ENCODE measurements at places on chromosomes 3 and 15.

- no peaks in the 10 kb centered on the region for H3K27me3 ChIP-seq
- H3K4me3 ChIP-seq = no peak overlapping the region
- H3K27ac ChIP-seq = peak overlapping the region; percentile 87
- peaks cover 64% of the 10 kb centered on the region for H3K36me3 ChIP-seq
- DNase-seq = no peak
These were observed 1.5 kb upstream of the GPX1 start for GRCh38 chr3:49359623-49360022.

GRCh38 chr15:28178290-28178689 is 79.2 kb upstream of the OCA2 start:
- no peak overlapping the region for H3K4me3 ChIP-seq
- peaks cover 53% of the 10 kb centered on the region for H3K36me3 ChIP-seq
- no peak for DNase-seq
- peaks cover 7% of the 10 kb centered on the region for H3K4me1 ChIP-seq
- H3K27ac ChIP-seq = no peak overlapping the region

DNA sequence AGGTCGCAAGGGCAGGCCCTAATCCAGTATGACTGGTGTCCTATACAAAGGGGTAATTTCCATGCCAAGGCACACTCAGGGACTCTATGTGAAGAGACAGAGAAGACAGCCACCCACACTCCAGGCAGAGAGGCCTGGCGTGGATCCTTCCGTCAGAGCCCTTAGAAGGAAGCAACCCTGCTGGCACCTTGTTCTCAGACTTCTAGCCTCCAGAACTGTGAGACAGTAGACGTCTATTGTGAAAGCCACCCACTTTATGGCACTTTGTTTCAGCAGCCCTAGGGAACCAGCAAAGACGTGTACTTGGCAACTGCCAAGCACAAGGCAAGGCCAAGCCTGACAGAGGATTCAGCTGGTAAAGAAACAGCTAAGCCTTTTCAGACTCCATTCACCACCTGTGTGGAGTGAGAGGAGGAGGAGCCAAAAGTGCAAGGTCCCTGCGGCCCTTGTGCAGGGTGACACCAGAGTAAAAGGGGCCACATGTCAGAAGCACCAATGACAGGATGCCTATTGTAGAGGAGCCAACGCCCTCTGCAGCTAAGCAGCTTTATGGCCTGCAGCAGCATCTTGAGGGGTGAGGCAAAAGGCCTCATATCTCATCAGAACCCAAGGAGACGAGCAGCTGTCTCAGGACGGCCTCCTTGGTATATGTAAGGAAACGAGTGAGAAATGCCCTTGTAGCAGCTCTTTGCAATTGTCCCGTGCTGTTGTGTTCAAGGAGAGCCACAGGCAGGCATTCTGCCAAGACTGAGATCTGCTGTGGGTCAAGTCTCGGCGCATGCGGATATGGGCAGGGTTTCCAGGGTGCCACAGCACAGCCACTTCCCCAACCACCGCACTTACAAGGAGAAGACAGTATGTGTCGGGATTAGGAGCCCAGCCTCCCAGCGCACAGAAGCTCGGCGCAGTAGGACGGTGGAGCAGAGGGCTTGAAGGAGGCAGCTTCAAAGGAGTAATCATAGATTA is 121.5 kb upstream of the LIPC start:
- no peak overlapping the region for H3K4me3 ChIP-seq
- no peaks in the 10 kb centered on the region for H3K36me3 ChIP-seq

DNA sequence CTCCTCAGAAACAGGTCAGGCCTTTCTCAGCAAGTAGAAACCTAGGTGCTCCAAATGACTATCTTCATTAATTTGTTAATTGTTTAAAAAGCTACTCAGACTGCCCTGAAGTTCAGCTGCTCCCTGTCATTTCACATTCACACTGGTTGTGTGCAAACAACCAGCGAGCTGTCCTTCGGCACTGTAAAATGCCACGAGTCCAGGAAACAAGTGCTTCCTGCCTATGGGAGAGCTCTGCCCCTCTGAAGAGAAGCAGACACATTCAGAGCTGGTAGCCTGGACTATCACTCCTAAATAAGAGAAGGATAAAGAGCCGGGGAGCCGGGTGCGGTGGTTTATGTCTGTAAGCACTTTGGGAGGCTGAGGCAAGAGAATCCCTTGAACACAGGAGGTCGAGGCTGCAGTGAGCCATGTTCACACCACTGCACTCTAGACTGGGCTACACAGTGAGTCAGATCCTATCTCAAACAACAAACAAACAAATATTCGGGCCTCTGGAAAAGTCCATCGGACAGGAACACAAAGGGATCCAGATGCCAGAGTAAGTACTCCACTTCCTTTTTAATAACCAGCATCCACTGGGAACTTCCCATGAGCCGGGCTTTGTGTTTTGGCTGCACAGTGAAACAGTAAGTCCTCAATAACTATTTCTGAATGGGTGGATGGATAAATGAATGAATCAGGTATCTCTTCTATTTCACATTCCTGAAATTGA is 114.4 kb upstream of the WNT5A start:
- H3K4me1 ChIP-seq = no peaks in the 10 kb centered on the region
- H3K36me3 ChIP-seq = no peaks in the 10 kb centered on the region
- no peak for DNase-seq
- H3K27ac ChIP-seq = no peak overlapping the region

GRCh38 chr15:63587527-63587926 is 9.7 kb upstream of the FBXL22 start:
- no peak overlapping the region for H3K27ac ChIP-seq
- DNase-seq = no peak
- no peaks in the 10 kb centered on the region for H3K4me1 ChIP-seq
- H3K36me3 ChIP-seq = peaks cover 38% of the 10 kb centered on the region

DNA sequence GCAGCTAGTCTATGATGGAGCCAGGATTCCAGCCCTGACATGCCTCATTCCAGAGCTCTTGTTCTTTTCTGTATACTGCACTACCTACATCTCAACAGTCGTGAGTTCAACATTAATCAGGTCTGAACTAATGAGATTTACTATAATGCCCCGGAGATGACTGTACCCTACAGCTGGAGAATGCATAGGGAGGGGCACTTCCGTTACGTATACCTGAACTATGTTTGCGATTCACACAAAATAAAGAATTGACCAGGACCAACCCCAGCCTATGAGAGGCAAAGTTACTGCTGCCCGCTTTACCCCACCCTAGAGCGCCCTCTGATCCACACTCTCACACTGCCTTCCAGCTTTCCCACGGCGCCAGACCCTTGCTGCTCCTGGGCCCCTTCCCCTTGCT is 97.0 kb downstream of the IGF2BP2 start:
- no peak for DNase-seq
- H3K36me3 ChIP-seq = no peaks in the 10 kb centered on the region
- H3K27ac ChIP-seq = no peak overlapping the region
- no peak overlapping the region for H3K4me3 ChIP-seq
- no peaks in the 10 kb centered on the region for H3K4me1 ChIP-seq
- H3K27me3 ChIP-seq = no peaks in the 10 kb centered on the region

- no peak overlapping the region for H3K4me3 ChIP-seq
- no peaks in the 10 kb centered on the region for H3K4me1 ChIP-seq
These were observed 32.5 kb upstream of the ZKSCAN7 start for GRCh38 chr3:44522494-44522933.

- no peak overlapping the region for H3K4me3 ChIP-seq
- no peaks in the 10 kb centered on the region for H3K27me3 ChIP-seq
- peaks cover 39% of the 10 kb centered on the region for H3K4me1 ChIP-seq
- DNase-seq = no peak
- H3K27ac ChIP-seq = no peak overlapping the region
- no peaks in the 10 kb centered on the region for H3K36me3 ChIP-seq
These were observed 3.7 kb upstream of the WDR82 start for GRCh38 chr3:52281981-52282801.

- no peak for DNase-seq
- no peak overlapping the region for H3K4me3 ChIP-seq
- H3K27ac ChIP-seq = no peak overlapping the region
- H3K27me3 ChIP-seq = no peaks in the 10 kb centered on the region
These were observed 399.1 kb upstream of the TBL1XR1 start for GRCh38 chr3:177596248-177596815.
